ENCODE measurements at places on chromosomes 2 and 18. TPM values are rescaled to one million over a fixed set of nuclear protein-coding genes. Genes with fewer than 3 reads are reported as not detected.

IL37 gene
- total RNA-seq = 1.1 TPM

ATP6V1B1 gene
- total RNA-seq = 0.89 TPM

APCDD1 gene
- 49.0 TPM for total RNA-seq

DNMT3A gene
- total RNA-seq = 38.7 TPM

KHK gene
- total RNA-seq = 4.6 TPM

MOGAT1 gene
- 0.26 TPM for total RNA-seq

TUBA4B gene
- total RNA-seq = not detected

- peaks cover 50% of the 10 kb centered on the region for H3K4me1 ChIP-seq
- DNase-seq = no peak
- no peak overlapping the region for H3K4me3 ChIP-seq
- H3K36me3 ChIP-seq = no peaks in the 10 kb centered on the region
These were observed 134.5 kb downstream of the ZEB2 start for GRCh38 chr2:144385381-144385780.

- no peak overlapping the region for H3K27ac ChIP-seq
- H3K36me3 ChIP-seq = no peaks in the 10 kb centered on the region
- H3K27me3 ChIP-seq = no peaks in the 10 kb centered on the region
- no peaks in the 10 kb centered on the region for H3K4me1 ChIP-seq
- no peak overlapping the region for H3K4me3 ChIP-seq
- no peak for DNase-seq
These were observed 294.6 kb upstream of the SLC14A2 start for GRCh38 chr18:45320724-45321123.

GRCh38 chr2:111667542-111668273 is 216.3 kb downstream of the ANAPC1 start:
- no peak overlapping the region for H3K27ac ChIP-seq
- H3K4me1 ChIP-seq = peaks cover under 1% of the 10 kb centered on the region
- no peaks in the 10 kb centered on the region for H3K36me3 ChIP-seq
- H3K27me3 ChIP-seq = no peaks in the 10 kb centered on the region

DNA sequence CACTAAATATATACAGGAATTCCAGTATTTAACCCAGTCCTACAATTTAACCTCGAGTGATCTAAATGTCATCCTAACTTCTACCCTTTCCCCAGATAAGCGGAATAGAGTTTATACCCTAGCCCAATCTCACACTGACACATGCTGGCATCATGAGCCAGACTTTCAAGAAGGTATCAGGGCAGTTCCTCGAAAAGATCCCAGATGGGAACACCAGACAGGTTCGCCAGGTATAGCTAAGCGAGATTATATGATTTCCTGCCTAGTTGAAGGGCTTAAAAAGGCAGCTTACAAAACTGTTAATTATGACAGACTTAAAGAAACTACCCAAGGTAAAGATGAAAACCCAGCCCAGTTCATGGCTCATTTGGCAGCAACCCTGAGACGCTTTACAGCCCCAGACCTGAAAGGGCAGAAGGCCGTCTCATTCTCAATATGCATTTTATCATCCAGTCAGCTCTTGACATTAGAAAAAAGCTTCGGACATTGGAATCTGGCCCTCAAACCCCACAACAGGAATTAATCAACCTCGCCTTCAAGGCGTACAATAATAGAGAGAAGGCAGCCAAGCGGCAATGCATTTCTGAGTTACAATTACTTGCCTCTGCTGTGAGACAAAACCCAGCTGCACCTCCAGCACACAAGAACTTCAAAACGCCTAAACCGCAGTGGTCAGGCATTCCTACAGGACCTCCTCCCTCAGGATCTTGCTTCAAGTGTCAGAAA is 668.2 kb upstream of the PKDCC start:
- no peak overlapping the region for H3K4me3 ChIP-seq
- H3K27me3 ChIP-seq = no peaks in the 10 kb centered on the region
- peak; percentile 37 for DNase-seq
- H3K4me1 ChIP-seq = no peaks in the 10 kb centered on the region

DNA sequence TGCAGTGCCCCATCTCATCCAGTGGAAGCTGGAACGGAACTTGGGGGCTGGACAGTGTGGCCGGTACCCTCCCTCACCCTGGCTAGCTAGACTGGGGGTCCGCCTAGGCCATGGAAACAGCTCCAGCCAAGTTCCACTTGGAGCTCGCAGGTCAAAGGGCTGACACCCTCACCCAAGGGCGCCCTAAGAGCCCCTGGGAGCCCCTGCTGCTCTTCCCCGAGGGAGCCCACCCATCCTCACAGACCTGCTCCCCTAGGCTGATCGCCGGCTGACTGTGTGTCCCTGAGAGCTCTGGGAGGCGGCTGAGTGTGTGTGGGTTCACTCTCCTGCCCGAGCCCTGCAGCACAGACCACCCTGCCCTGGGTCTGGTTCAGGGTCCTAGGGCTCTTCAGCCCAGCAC is 118.2 kb upstream of the OTOS start:
- DNase-seq = no peak
- no peak overlapping the region for H3K4me3 ChIP-seq
- peaks cover 11% of the 10 kb centered on the region for H3K27me3 ChIP-seq
- H3K36me3 ChIP-seq = no peaks in the 10 kb centered on the region
- no peaks in the 10 kb centered on the region for H3K4me1 ChIP-seq
- H3K27ac ChIP-seq = peak overlapping the region; percentile 39

DNA sequence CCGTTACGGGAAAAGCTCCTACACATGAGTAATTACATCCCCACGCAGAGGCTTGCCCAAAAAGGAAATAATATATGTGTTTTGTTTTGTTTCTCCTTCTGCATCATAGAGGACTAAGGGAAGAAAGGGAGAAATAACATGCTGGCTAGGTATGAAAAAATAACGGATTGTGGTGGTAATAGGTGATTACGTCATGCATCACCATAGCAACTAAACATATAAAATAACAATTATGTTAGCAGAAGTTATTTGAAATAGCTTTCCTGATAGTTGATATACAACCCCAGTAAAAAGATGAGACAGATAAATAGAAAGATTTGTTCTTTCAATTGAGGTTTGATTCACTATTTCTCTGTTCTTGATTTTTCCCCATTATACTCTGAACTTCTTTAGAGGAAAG is 518.0 kb downstream of the ZNF516 start:
- no peak for DNase-seq
- H3K27ac ChIP-seq = no peak overlapping the region
- no peaks in the 10 kb centered on the region for H3K4me1 ChIP-seq
- no peak overlapping the region for H3K4me3 ChIP-seq
- no peaks in the 10 kb centered on the region for H3K27me3 ChIP-seq

DNA sequence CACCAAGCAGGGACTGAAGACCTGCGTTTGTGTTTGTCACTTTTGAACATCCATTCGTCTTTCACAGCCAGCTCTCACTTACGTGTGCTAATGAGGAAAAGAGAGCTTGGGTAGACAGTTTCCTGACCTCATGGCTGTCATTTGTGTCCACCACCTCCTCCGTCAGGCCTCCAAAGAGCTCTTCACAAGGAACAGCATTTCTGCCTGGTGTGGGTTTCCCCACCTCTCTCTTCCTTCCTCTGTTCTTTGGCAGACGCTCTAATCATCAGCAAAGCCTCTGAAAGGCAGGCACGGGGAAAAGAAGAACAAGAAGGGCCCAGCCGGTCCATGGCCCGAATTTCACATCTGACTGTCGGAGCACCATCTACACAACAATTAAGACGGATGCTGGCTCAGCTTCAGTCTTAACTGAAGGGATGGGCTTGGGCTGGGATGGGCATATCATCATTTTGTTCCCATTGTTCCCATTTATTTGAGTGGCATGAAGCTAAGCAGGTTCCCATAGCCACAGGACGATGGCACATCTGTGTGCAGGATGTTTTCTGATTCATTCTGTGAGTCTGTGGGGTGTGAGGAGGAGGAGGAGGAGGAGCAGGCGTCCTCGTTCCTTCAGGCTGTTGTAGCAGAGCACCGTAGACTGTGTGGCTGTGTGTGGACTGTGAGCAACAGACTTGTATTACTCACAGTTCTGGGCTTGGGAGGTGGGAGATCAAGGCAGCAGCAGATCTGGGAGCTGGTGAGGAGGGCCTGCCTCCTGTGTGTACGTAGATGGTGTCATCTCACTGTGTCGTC is 66.4 kb downstream of the TSHZ1 start:
- H3K27me3 ChIP-seq = no peaks in the 10 kb centered on the region
- no peak overlapping the region for H3K4me3 ChIP-seq

DNA sequence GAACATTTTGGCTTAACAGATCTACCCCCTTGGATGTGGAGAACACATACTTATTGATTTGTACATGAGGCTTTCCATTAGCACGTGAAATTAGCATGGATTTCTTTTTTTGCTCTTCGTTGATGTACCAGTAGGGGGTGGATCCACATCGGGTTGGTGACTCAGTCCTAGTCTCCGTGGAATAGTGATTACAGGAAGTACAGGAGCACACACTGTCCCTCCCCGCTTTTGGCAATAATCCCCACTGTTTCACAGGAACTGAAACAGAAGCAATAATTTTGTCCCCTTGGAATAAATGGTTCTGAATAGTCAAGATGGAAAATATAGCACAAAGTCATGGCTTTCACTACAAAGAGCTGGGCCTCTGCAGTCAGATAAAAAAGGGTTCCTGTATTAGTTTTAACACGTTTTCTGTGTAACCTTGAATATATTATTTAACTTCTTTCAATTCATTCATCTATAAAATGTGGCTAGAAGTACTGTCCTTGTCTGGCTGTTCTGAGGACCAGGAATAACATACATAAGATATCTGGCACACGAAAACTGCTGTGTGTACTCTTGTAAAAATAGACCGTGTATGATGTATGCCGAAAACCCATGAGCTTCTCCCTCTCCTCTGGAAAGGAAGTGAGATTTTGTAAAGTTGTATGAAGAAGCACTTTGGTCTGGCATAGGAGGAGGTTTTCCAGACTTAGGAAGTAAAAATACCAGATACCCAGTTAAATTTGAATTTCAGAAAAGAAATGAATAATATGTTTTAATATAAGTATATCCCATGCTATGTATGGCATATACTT is 229.2 kb downstream of the GALR1 start:
- H3K4me1 ChIP-seq = no peaks in the 10 kb centered on the region
- H3K27ac ChIP-seq = no peak overlapping the region
- H3K4me3 ChIP-seq = no peak overlapping the region
- no peaks in the 10 kb centered on the region for H3K27me3 ChIP-seq

GRCh38 chr2:151405376-151405775 is 4.3 kb upstream of the RIF1 start:
- DNase-seq = no peak
- H3K4me3 ChIP-seq = no peak overlapping the region
- H3K27me3 ChIP-seq = no peaks in the 10 kb centered on the region
- H3K36me3 ChIP-seq = no peaks in the 10 kb centered on the region
- H3K27ac ChIP-seq = no peak overlapping the region
- no peaks in the 10 kb centered on the region for H3K4me1 ChIP-seq

- no peaks in the 10 kb centered on the region for H3K4me1 ChIP-seq
- no peaks in the 10 kb centered on the region for H3K36me3 ChIP-seq
- DNase-seq = no peak
- no peaks in the 10 kb centered on the region for H3K27me3 ChIP-seq
- H3K27ac ChIP-seq = no peak overlapping the region
These were observed 139.0 kb downstream of the EHBP1 start for GRCh38 chr2:62844311-62845090.

DNA sequence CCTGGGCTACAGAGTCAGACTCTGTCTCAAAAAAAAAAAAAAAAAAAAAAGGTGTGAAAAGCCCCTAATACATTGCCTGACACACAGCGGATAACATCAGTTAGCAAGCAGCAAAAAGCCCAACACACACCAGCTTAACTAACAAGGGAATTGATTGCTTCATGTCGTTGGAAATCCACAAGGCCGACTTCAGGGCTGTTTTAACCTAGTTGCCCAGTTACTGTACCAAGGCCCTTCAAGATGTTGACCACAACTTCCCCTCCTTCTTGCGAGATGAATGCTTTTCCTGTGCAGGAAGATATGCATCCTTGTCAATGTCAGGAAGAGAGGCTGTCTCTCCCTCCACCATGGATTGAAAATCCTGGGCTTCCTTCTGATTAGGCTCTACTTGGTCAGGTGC is 202.9 kb downstream of the MIB1 start:
- H3K27me3 ChIP-seq = no peaks in the 10 kb centered on the region
- no peaks in the 10 kb centered on the region for H3K4me1 ChIP-seq
- H3K27ac ChIP-seq = no peak overlapping the region
- no peak for DNase-seq

DNA sequence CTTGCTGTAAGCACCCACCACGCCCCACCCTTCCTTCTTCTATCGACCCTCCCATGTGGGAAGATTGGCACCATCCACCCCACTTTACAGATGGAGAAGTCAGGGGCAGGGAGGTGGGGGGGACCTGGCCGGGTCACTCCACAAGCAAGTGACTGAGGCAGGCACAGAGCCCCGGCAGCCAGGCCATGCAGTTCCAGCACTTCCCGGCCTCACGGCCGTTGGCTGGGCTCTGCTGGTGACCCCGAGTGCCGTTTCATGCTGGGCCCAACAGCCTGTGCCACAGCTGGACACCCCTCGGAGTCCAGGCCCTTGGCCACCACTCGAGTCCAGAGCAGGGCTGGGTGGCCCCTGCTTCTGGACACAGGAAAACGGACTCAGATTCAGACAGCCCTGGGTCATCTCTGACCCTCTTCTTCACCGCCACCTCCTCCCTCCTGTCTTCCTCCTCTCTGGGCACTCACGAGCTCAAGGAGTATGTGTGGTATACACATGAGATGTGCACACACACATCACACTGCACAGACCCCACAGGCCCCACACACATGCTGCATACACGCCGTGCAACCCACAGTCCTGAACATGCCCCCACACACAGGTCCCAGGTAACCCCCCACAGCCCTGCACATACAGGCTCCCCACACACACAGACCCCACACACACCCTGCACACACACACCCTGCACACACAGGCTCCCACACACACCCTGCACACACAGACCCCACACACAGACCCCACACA is 89.3 kb upstream of the GPC1 start:
- H3K4me1 ChIP-seq = no peaks in the 10 kb centered on the region
- no peak overlapping the region for H3K27ac ChIP-seq
- DNase-seq = peak; percentile 61
- no peaks in the 10 kb centered on the region for H3K36me3 ChIP-seq
- peaks cover 9% of the 10 kb centered on the region for H3K27me3 ChIP-seq

DNA sequence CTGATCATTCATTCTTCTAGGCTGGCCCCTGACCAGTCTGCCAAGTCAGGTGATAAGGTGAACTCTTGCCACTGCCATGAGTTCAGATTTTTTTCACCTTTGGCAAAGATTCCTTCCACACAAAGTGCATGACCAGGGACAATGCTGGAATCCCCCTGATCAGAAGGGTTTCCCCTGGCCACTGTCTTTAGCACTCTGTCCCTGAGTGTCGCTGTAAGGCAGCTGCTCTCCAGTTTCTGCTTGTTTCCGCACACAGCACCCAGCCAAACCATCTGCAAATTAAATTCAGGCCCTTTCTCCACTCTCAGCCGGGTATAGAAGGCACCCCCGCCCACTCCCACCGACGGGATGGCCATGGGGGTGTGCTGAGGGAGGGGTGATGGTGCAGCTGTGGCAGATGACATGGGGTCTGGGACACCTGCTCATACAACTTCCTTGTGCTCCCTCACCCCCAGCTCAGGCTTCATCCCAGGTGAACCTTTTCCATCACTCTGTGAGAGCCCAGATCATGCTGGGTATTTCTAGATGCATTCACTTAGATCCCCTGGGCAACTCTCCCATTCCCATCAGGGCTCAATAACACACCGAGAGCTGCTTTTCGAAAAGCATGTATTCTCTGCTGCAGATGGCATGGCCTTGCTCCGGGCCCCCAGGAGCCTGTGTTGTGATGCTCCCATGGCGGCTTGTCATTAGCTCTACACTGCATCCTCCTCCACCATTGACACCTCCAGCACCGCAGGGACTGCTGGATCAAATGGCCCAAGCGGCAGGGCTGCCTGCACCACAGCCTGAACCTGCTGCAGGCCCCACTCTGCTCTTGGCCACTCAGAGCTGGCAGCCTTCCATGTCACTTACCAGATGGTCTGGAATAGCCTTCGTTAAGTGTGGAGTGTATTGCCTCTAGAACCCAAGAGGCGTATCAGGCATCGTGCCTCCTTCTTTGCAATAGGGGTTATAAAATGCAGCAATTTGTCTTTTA is 52.3 kb upstream of the ROCK2 start:
- no peak overlapping the region for H3K27ac ChIP-seq
- DNase-seq = no peak
- H3K27me3 ChIP-seq = no peaks in the 10 kb centered on the region
- no peaks in the 10 kb centered on the region for H3K36me3 ChIP-seq
- no peak overlapping the region for H3K4me3 ChIP-seq
